ENCODE measurements at places on chromosomes 1 and 21.

DNA sequence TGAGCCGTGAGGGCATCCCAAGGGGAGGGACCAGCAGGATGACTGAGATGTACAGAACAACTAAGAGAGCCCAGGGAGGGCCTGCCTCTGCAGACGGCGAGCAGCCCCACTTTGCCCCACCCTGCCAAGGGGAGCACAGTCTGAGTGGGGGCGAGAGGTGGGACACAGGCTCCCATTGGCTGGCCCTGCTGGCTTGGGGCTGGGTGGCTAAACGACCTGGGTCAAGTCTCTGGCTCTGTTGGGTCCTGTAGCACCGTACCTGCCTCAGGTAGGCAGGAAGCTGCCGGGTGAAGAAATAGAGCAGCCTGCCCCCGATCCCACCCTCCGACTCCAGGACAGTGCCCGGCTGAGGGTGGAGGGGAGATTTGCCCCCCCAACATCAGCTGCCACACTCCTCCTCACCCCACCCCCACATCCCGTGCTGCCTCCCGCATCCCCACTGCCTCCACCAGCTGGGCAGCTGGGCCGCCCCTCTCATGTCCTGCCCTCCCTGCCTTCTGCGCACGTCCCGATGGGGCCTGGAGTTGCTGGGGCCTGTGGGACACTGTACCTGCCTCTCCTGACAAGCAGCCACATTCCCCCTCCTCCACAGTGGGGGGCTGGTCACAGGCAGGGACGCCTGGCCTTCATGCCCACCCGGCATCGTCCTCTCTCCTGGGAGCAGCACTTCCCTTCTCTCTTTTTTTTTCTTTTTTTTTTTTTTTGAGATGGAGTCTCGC lies 12.6 kb upstream of the PLEKHG5 start:
- DNase-seq = no peak

- DNase-seq = no peak
These were observed 11.4 kb downstream of the FLG2 start for GRCh38 chr1:152348447-152348846.

DNA sequence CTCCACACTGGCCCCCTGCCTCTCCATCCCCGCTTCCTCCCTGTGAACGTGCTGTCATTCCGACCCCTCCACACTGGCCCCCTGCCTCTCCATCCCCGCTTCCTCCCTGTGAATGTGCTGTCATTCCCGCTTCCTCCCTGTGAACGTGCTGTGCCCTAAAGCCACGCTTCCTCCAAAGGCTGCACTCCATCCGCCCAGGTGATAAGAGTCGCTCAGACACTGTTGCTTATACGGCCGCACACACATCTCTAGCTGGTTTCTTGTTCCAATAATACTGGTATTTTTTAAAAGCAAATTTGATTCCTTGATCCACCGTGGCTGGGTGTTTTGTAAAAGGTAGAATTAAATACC lies 39.3 kb upstream of the TSPEAR start:
- no peak for DNase-seq

DNA sequence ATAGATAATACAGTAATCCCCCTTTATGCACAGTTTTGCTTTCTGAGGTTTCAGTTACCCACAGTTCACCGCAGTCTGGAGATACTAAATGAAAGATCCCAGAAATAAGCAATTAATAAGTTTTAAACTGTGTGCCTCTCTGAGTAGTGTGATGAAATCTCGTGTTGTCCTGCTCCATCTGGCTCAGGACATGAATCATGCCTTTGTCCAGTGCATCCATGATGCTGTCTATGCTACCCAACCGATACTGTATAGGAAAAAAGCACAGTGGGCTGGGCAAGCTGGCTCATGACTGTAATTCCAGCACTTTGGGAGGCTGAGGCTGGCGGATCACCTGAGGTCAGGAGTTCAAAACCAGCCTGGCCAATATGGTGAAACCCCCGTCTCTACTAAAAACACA lies 85.0 kb upstream of the SLC2A1 start:
- no peak for DNase-seq

DNA sequence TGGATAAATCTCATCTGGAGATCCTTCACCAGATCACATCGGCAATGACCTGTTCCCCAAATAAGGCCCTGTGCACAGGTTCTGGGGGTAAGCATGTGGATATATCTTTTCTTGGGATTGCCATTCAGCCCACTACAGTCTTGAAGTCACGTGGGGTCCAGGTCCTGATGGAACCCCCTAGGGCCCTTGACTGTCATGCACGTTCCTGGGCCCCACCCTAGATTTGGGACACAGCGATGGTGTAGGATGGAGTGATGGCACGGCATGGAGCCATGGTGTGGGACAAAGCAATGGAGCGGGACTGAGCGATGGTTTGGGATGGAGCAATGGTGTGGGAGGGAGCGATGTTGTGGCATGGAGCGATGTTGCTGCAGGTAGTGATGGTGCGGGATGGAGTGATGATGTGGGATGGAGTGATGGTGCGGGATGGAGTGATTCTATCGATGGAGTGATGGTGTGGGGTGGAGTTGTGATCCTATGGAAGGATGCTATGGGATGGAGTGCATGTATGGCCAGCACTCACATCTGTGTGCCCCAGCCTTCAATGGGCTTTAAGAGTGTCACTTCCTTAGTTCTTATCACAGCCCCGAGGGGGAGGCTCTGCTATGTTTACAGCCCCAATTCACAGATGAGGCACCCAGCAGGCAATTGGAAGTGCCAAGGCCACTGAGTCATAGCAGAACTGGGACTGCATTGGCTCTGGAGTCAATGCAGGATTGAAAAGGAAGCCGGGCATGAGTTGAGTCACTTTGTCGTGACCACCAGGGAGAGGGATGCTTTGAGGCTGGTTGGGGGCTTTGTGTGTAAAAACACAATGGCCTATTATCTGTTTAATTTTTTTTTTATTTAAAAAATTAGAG lies 97.0 kb upstream of the C1orf174 start:
- no peak for DNase-seq

DNA sequence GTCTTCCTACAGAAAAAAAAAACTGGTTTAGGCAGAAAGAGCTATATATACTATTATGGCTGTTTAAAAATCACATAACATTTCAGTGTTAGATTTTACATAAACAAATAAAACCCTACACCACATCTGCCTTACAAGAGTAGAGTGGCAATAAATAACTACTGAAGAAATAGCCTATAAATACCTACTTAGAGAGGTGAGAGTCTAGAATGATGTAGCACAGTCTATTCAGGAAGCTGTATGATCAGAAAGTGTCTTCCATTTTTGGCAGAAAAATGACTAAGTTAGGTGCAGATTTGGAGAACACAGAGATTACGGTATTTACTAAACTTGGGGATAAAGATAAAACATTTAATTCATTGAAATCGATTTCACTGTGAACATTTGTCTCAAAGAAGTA lies 75.5 kb downstream of the VAV3 start:
- DNase-seq = no peak

- DNase-seq = no peak
These were observed 33.1 kb downstream of the THRAP3 start for GRCh38 chr1:36257375-36257767.

DNA sequence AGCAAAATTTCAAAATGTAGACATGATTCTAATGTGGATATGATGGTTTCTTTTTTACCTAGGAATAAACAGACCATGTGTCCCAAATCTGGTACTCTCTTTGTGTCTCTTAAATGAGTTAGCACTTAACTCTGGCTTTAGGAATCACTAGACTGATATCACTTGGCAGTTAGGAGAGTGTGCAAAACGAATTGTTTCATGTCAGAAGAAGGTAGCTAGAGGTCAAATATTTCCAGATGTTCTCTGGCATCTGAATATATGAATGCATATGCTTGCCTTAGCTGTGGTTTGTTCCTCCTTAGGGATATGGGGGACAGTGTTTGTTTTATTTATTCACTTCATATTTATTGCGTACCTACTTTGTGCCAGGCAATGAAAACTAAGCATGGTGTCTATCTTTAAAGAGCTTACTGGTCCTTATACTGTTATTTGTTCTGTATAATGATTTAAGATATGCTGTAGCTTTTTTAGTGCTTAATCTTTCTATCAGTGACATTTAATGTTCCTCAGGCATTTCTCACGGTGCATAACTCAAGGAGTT lies 65.2 kb downstream of the LRRC8C start:
- no peak for DNase-seq

DNA sequence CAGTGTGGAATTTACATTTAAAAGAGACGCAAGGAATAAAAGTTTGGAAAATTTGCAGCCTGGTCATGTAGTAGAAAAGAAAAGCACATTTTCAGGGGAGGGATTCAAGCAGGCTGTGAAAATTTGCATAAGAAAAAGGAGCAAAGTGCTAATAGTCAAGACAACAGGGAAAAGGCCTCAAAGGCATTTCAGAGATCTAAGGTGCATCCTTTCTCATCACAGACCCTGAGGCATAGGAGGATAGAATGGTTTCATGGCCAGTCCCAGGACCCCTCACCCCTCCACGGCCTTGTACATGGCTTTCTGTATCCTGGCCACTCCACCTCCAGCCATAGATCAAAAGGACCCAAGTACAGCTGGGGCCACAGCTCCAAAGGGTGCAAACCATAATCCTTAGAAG lies 380.5 kb upstream of the BRINP3 start:
- no peak for DNase-seq

- no peak for DNase-seq
These were observed 98.0 kb downstream of the WDR4 start for GRCh38 chr21:42781150-42781970.

DNA sequence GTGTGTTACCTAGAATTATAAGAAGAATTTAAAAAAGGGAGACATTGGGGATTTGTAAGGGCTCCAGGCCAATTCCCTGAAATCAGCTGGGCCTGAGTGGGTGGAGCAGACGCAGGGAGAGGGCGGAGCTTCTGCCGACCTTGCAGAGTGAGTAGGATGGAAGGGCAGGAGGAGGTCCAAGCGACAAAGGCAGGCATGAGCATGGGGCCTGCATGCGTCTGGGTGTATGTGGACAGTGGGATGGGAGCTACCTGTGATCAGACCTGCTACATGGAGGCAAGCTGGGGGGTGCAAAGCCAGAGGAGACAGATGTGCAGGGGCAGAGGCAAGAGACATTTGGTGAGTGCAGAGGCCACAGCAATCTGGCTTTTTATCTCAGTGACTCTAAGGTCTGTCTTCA lies 105.3 kb upstream of the OLIG2 start:
- DNase-seq = no peak

DNA sequence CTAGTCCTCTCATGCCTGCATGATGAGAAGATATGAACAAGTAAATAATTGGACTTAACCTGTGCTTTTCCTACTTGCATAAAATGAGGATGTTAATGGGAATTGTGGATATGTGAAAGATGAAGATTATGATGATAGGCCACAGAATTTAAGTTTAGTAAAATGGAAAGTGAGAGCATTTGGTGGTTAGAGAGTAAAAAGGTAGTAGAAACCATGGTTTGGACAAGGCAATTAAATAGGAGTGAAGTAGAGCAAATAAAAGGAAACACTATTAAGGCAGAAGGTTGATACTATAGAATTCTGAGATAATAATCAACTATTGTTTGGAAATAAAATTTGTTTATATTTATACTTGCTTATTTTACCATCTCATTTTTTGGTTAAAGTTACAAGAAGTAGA lies 1162.5 kb downstream of the MRPL39 start:
- no peak for DNase-seq

DNA sequence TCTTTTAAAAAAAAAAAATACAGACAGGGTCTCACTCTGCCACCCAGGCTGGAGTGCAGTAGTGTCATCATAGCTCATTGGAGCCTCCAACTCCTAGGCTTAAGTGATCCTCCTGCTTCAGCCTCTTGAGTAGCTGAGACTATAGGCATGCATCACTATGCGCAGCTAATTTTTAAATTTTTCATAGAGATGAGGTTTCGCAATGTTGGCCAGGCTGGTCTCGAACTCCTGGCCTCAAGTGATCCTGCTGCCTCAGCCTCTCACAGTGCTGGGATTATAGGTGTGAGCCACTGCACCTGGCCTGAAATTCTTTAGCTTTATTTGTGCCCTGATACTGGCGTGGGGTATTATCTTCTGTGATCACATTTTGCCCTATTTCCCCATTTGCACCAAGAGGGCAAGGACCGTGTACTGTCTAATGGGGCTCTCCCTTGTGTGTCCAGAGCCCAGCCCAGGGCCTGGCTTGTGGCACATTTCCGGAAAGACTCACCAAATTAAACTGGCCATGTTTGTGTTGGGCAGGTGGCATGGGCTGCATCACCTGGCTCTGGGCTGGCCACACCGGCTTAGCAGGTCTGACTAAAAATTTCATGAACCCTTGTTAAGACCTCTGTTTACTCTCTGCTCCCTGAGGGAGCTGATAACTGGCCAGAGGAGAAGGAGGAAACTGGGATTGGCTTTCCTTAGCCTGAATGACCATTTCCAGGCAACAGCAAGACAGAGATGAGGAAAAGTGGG lies 32.2 kb downstream of the TRIM62 start:
- DNase-seq = no peak

- no peak for DNase-seq
These were observed 96.4 kb upstream of the FMN2 start for GRCh38 chr1:239995281-239995680.

DNA sequence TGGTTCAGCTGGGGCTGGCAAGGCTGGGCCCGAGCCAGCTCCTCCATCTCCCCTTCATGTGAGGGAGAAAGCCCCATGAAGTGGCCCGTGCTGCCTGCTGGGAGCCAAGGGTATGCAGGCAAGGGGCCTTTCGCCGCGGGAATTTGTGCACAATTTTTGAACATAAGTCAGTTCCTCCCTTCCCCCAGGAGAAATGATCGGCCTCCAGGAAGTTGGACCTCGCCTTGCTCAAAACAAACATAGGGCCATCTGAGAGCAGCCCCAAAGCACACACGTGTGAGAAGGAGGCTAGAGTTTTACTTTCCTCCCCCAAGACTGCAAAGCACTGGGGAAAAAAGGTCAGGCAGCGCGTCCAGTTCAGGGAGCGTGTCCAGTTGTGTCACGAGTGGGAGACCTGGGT lies 64.7 kb downstream of the PRDM16 start:
- no peak for DNase-seq

DNA sequence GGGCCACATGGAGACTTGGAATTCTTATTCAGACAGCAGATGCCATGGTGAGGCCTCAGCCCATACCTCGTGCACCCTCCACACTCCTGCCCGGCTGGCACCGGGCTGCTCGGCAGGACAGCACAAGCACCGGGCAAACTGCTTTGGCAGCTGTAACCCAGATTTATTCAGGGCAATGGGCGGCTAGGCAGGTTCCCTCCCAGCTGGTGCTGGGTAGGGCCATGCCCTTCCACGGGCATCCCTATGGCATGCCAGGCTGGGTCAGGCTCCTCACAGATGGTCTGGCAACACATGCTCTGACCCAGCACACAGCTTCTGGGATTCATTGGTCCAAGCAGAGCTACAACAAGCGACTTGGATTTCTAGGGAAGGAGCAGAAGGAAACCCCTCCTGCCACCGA lies 53.4 kb downstream of the ATP1A1 start:
- no peak for DNase-seq

DNA sequence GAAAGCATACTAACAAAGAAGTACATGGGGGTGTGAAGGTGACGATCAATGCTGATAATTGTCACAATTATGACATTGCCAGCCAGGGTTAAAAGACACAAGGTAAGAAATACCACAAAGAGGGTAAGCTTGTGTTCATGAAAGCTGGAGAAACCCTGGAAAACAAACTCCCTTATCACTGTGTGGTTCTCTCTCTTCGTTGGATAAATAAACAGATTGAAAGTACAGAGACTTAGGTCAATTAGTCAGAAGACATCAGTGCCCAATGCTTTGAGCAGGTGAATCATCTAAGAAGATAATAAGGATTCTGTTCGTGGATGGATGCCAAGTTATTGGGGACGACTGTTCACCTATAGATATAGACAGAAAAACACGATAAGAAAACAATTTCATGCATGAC lies 22.4 kb upstream of the FCER1A start:
- DNase-seq = no peak

GRCh38 chr21:16423921-16424320 lies 694.1 kb downstream of the USP25 start:
- no peak for DNase-seq

Measured in head of caudate nucleus (tissue), 42 donors.